ENCODE measurements at places on chromosomes 11 and 22.

DNA sequence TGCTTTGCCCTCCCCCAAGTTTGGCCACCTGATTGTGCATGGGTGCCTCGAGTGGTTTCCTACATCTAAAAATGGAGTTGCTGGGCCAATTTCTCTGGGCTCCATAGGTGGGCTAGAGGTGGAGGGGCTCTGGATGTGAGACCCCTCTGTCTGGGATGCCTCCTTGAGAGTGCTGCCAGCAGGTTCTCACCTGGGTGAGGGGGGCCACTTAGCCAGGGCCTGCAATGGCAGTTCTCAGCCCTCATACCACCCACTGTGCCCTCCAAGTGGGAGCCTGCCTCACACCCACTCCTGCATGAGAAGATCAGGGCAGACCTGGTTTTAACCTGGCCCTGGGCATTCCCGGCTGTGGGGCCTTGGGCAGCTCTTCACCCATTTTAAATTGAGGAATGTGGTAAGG, 83.9 kb downstream of the CABIN1 start:
- no peak for DNase-seq

DNA sequence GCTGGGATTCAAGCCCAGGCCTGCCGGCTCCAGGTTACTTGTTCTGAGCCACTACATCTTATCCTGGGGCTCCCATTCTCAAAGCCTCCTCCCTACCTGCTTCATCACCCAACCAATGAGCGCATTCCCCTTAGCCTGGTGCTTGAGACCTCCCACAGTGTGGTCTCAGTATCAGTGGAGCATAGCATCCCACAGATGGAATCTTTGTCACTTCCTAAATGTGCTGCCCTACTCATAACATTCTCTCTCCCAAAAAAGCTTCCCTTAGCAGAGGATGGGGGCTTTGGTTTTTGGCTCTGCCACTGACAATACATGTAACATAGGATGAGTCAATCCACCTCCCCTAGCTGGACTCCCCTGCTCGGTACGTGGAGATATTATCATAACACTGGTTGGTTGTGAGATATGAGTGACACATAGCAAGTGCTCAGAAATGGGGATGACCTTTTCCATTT, 28.8 kb downstream of the TEAD1 start:
- no peak for DNase-seq

- DNase-seq: no peak
Measured at GRCh38 chr11:133945087-133945974, 11.4 kb downstream of the IGSF9B start.

DNA sequence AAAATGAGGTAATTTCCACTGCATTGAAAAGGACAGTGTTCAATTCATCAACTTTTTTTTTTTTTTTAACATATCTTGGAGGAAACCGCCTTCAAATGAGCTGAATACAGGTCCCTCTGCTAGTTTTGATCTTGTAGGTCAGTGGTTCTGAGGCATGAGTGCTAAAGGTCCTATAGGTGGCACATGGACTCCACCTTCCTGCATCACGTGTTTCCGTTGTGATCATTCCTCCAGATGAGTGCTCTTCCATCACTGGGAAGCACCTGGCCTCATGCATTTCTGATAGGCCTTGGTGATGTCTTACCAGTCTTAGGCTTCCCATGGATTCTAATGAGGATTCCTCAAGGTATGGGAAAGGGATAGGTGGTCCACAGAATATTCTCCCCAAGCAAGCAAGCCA, 37.8 kb downstream of the FDX1 start:
- no peak for DNase-seq

DNA sequence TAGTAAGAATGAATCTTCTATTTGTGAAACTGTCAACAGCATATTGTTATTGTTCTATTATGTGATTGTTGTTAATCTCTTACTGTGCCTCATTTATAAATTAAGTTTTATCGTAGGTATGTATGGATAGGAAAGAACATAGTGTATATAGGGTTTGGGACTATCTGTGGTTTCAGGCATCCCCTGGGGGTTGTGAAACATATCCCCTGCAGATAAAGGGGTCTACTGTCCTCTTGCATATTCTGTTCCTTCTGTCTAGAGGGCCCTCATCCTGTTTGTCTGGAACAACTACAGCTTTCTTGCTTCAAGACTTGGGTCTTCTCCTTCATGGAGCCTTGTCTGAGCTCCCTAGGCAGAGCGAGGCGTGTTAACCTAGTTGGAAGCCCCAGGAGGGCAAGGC, 159.6 kb downstream of the KIRREL3 start:
- no peak for DNase-seq

- no peak for DNase-seq
Measured at GRCh38 chr11:19218786-19219460, 17.1 kb upstream of the CSRP3 start.

- no peak for DNase-seq
Measured at GRCh38 chr11:68373815-68374501, 61.6 kb downstream of the LRP5 start.

DNA sequence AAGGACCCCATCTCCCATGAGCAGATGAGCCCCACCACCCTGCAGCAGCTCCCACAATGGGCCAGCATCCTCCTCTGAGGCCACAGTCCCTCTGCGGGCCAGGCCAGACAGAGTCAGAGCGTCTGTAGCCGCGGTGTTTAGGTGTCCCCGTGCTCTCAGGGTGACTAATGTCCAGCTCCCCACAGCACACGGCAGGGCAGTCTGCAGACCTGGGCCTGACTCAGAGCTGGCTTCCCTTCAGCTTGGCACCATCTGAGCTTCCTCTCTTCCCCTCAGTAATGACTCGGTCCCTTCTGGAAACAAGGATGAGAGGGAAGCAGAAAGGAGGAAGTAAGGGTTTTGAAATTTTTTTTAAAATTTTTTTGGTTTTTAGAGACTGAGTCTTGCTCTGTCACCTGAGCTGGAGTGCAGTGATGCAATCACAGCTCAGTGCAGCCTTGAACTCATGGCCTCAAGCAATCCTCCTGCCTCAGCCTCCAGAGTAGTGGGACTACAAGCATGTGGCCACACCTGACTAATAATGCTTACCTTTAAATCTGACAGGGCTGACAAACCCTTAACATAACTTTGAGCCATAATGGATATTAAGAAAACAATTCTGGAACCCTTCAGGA, 28.5 kb downstream of the LRRC74B start:
- DNase-seq: no peak

GRCh38 chr11:123413636-123414035, 16.4 kb upstream of the GRAMD1B start:
- no peak for DNase-seq

GRCh38 chr11:71103266-71103665, 149.1 kb downstream of the SHANK2 start:
- DNase-seq: no peak

- DNase-seq: no peak
Measured at GRCh38 chr22:37054600-37055365, 3.2 kb downstream of the KCTD17 start.

GRCh38 chr11:76740772-76741171, 42.4 kb upstream of the TSKU start:
- DNase-seq: no peak

DNA sequence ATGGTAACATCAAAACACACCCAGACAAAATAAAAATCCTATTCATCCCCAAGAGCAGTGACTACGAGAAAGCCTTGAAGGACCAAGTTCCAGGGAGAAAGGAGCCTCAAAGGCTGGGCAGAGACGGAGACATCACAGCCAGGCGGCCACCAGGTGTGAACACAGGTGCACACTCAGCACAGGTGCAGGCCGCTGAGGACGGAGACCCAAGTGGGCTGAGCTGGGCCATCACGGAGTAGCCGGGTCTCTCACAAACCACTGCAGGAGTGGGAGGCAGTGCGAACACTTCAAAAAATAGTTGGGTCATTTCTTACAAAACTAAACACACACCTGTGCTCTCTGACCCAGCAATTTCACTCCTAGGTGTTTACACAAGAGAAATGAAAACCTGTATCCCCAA, 72.6 kb downstream of the PHF21B start:
- no peak for DNase-seq

DNA sequence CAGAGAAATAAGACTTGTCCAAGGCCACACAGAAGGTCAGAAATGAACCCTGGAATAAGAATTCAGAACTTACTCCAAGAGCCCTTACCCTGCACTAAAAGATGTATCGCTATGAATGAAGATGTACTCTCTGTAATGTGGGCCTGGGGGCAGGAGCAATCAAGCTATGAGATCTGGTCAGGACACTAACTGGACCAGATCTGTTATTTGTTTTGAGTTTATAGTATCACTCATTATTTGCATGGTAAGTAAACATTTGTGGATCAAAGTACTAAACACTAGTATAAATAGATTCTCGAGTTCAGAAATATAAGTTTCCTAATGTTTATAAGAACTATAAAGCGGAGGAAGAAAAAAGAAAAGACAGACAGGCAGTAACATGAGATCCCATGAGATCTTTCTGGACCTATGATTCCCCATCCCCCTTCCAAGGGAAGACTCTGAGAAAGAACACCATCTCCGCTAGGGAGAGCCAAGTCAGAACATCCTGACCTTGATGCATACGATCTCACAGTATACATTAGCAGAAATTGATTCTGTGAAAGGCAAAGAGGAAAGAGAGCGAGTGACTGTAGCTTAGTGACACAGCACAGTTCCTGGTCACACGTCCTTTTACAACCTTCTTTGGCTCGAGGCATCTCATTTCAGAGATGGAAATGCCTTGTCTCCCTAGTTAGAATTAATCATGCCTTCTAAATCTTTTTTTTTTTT, 71.2 kb downstream of the USP35 start:
- no peak for DNase-seq

- DNase-seq: no peak
Measured at GRCh38 chr11:117547946-117548345, 220.3 kb downstream of the CEP164 start.

DNA sequence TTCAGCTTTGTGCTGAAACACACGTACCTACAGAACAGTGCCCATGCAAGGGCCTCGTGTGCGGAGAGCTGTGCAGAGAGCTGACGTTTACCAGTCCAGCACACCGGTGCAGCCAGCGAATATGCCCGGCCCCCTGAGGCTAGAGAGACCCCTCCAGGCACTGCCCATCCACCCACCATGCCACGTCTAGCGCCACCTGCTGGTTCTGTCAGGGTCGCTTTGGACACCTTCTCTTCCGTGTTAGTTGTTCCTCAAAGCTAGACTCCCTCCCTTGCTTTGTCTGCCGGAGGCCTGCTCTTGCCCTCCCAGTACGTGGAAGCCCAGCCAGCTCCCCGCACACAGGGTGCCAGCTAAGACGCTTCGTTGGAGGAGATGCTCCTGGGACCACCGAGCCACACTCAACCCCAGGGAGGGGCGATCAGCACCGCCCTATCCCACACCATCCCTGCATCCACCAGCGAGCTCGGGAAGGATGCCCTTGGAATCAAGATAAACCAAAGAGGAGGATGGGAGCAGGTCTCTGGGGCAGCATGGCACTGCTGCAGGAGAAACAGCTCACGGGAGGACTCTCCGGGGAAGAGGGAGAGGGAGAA, 43.4 kb downstream of the CPT1A start:
- DNase-seq: peak; percentile 33

GRCh38 chr11:69799582-69799981, 19.6 kb downstream of the FGF3 start:
- DNase-seq: peak; percentile 20

DNA sequence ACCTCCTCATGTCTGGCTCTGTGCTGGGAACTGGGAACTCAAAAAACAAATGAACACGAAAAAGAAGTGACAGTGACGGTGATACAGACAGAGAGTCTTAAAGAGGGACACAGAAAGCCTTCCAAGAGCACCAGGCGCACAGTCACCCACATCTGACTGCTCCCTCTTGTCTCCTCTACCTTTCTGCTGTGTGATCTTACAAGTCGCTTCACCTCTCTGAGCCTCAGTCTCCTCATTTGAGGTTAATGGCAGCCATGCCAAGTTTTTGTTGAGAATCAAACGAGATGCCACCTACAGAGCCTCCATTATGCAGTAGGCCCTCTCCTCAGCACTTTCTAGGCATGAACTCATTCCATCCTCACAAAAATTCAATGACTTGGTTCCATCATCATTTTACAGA, 3.7 kb downstream of the LRRC32 start:
- DNase-seq: no peak

GRCh38 chr11:123546515-123546914, 107.9 kb downstream of the SCN3B start:
- DNase-seq: no peak

DNA sequence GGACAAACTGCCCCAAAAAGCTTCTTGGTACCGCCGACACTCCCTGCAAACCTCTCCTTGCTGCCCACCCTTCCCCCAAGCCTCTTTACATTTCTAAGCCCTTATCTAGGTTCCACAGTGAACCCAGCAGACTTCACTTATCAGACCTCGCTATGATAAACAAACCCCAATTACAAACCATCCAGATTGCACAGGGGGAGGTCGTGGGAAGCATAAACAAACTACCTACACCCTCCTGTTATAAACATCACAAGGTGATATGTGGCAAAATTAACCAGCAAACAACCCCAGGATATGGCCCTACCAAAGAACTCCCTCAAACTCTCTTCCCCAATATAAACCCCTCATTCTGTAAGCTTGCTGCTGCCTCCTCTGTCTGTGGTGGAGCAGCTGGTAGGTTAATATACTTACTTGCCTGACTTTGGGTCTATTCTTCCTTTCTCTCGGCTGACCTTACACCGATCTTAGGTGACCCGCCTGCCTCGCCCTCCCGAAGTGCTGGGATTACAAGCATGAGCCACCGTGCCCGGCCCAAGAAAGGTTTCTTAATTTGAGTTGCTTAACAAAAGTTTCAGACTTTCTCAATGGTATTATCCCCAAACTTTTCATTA, 66.0 kb upstream of the TENM4 start:
- no peak for DNase-seq

GRCh38 chr22:39423976-39424375, 24.4 kb downstream of the TAB1 start:
- DNase-seq: no peak

- DNase-seq: no peak
Measured at GRCh38 chr11:91795139-91795887, 429.3 kb upstream of the FAT3 start.

DNA sequence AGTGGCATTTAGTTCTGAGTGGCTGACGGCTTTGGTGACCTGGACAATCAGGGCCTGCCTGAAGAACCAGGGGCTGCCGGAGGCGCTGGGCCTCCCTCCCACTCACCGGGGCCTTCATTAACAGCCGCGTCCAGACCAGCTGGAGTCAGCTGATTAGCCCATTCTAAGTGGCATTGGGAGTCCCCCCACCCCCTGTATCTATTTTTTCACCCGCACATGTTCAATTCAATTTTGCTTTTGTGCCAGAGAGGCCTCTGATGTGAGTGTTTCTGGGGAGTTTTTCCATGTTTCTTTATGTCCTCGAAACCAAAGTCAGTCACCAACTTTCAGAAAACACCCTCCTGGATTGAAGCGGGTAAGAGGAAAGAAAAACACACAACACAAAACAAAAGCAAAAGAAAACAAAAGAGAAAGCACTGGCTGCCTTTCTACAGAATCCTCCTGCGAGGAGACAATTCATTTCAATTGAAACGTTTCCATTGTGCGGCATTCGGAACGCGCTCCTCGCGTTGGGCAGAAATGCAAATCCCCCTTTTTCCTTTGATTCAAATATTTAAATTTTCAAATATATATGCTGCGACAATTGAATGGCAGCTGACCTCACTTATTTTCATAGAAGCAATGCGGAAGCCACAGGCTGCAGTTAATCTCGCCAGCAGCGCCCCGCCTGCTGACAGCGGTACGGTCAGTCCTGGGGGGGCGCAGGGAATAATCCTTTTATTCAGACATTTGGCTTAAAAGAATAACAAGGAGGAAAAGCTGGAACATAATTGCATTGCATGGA, 17.7 kb downstream of the CDKN1C start:
- peak; percentile 42 for DNase-seq
